ENCODE measurements at places on chromosomes 16 and 17.

DNA sequence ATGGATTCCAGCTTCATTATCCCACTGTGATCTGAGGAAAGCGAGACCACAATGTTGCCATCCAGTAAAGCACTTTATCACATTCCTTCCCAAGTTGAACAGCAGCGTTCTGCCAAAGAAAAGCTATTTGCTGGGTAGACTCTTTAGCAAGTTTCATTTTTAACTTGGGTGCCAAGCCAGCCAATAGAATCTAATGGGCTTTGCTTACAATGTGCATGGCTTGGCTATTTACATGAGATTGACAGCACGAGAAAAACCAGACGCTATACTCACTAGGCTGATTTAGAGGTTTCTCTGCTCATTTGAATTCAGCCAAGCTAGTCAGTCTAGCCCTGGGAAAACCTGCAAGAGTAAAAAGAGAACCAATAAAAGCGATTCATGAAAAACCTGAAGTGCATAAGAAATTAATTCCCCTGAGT, 108.9 kb downstream of the CDH13 start:
- no peak for DNase-seq

- no peak for DNase-seq
Observed at GRCh38 chr16:50393858-50394802, 25.3 kb upstream of the BRD7 start.

DNA sequence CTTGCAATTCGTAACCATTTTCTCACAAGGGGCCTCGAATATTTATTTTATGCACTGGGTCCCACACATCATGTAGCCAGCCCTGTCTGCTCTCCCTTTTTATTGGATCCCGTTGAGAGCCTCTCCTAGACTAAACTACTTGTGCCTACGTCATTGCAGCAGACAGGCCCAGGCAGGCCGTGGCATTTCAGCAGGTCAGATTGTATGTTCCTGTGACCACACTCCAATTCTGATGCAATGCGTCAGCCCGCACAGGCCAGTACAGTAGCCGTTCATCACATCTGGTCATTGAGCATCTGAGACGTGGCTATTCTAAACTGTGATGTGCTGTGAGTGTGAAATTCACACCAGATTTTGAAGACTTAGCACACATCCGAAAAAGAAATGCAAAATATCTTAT, 42.2 kb downstream of the ABAT start:
- no peak for DNase-seq

DNA sequence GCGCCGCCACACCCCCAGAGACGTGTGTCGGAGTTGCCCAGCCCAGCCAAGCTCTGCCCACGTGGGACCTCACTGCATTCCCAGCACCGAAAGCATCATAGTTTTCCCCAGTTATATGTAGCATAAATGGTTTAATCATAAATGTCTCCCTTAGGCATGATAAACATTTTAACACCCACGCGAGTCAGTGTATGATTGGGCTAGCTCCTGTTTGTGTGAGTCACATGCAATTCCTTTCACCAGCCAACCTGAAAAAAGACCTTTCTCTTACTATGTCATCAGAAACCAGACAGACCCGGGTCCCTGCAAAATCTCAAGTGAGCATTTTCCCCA, 9.2 kb downstream of the TAF1C start:
- DNase-seq, result no peak

GRCh38 chr17:1229349-1229899, 40.8 kb upstream of the BHLHA9 start:
- DNase-seq, result peak; percentile 26

DNA sequence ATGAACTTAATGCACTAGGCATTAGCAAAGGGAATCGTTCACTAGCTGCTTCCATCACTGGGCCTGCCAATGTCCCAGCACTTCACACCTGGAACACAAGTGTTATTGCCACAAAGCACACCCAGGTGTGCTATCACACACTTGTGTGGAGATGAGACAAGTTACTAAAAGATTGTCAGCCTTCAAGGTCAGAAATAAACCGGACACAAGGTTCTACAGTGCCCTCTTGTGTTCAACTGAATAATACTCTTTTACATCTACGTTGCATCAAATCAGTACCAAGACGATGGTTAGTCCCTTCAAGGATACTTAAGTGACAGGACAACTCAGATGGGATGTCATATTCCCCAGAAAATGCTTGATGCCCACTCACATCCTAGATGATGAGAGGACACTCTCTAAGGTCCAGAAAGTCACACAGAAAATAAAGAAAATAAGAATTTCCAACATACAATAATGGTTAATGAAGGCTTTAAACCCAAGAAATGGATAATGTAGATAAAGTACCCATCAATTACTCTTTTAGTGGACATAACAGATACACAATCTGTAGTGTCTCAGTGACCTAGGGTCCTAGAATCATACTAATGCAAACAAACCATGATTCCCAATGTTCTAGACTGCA, 16.4 kb upstream of the GLG1 start:
- no peak for DNase-seq

GRCh38 chr16:25106567-25107465, 4.7 kb upstream of the LCMT1 start:
- peak; percentile 85 for DNase-seq

GRCh38 chr16:8849411-8850011, 19.3 kb downstream of the CARHSP1 start:
- DNase-seq, result no peak

- DNase-seq, result peak; percentile 57
Observed at GRCh38 chr17:59838052-59838916, 54.5 kb downstream of the TUBD1 start.

DNA sequence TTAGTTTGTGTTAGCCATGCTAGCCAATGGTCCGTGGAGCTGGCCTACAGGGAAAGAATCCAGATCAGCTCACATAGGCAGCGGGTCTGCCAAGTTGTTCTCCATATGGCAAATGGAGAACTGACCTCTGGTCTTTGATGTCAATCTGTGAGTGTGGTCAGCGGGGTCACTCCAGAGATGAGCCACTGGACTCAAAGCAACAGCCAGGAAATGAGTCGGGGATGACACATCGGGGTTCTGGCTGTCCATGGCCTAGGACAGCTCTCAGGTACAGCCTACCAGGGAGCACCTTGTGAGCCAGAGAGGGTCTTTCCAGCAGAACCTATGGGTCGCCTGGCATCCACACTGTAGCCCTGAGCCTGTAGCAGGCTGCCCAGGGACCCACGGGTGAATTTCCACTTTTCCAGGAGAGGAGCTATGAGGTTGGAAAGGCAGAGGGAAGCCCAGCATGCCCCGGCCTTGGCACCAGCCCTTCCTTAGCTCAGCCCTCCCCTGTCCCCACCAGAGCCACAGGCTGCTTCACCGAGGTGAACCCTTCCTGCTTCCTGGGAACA, 203.0 kb upstream of the TNRC6C start:
- no peak for DNase-seq

- no peak for DNase-seq
Observed at GRCh38 chr16:83813823-83814658, 6.3 kb downstream of the HSBP1 start.

GRCh38 chr17:46044989-46045388, 45.9 kb downstream of the STH start:
- DNase-seq, result no peak

DNA sequence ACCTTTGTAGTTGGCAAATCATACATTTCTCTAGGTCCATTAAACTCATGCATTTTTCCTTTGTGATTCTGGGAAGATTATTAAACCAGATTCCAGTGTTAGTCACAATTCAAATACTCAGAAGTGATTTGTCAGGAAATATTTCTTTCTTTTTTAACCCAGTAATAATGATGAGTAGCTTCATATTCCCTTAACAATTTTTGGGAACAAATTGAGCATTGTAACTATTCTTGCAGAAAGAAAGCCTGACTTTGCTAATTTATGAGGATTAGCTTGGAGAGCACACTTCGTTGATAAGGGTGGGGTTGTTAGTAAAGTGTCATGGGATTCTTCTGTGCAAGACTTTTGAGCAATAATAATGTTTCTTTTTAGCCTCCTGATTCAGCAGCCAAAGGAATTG, 18.7 kb upstream of the KRT24 start:
- no peak for DNase-seq

GRCh38 chr16:88035292-88035691, 84.1 kb downstream of the BANP start:
- no peak for DNase-seq

GRCh38 chr16:10675216-10675615, 19.5 kb downstream of the TEKT5 start:
- no peak for DNase-seq

- DNase-seq, result peak; percentile 38
Observed at GRCh38 chr16:57266531-57267260, 17.8 kb downstream of the PLLP start.

DNA sequence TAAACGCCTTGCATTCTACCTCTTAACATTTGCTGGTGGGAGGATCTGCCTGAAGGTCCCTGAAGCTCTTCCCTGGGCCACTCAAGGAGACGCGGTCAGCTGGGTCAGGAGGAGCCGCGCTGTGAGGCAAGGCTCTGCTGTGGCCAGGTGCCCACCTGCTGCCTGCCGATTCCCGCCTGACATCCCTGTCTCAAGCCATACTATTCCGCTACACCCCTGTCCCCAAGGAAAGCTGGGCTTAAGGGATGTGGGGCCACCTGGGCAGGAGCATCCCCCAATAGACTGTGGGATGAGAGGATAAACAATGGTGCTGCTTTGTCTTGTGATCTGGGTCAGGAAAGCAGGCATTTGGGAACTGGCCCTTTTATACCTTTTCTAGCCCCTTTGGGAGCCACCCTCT, 5.1 kb downstream of the TPPP3 start:
- DNase-seq, result no peak

DNA sequence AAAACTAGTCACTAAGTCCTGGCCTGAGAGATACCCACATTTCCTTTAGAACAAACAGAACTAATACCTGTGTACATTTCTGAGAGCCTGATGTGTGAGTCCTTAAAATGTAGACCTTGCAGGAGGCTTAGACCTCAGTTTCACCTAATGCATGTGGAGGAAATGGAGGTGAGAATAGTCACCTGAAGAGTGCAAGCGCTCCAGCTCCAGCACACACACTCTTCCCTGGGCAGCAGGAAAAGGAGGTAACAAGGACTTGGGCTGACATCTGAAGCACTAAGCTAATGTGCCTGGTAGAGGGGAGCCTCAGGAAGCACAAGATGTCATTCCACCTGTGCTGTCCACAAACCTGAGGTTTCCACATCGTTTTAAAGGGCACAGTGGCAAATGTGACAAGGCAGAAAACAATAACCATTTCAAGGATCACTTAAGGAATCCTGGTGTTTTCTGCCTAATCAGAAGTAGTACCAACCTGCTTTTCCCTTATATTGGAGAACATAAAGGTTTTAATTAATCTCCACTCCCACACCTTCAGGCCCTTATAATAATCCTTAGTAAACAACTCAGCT, 17.2 kb upstream of the RSL1D1 start:
- DNase-seq, result no peak

- no peak for DNase-seq
Observed at GRCh38 chr16:56113223-56113622, 78.1 kb upstream of the GNAO1 start.

- no peak for DNase-seq
Observed at GRCh38 chr17:33551911-33552310, 258.8 kb upstream of the ASIC2 start.

- DNase-seq, result no peak
Observed at GRCh38 chr16:59295993-59296736, 562.0 kb upstream of the GOT2 start.

- no peak for DNase-seq
Observed at GRCh38 chr16:15777533-15778203, 79.2 kb downstream of the MYH11 start.

DNA sequence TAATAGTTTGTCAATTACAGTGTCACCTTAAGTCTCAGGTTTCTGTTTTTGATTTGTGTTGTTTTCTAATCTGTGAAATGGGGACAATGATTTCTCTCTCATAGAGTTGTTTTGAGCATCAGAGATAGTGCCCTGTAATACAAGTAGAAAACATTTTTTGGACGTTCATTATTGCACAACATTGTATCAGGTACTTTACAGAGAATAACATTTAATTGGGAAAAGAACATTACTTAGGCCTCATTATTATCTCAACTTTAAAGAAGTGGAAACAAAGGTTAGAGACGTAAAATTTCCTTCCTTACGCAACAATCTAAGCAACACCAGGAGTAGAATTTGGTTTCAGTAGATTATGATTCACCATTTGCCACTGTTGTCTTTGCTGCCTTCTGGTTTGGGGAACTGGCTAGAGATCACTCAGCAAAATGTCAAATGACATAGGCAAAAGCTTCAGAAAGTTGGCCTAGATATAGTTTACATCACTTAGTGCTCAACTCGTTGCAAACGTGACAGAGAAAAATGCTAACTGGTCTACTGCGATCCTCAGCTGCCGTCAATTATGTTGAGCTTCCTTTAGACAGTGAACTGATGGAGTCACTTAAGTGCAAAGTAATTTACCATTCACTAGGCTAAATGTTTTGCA, 1026.8 kb downstream of the CDH11 start:
- DNase-seq, result no peak

GRCh38 chr17:52147872-52148271, 10.6 kb downstream of the CA10 start:
- no peak for DNase-seq

GRCh38 chr16:88804173-88804551, 573 bp downstream of the CDT1 start:
- DNase-seq, result no peak

Data from stimulated activated CD4-positive, alpha-beta T cell treated with anti-CD3 and anti-CD28 coated beads, Interleukin-2, amount 100 ng/mL, for 24 hours (primary cell).